ENCODE measurements at places on chromosomes 12 and 14. TPM values are rescaled to one million over a fixed set of nuclear protein-coding genes. Genes with fewer than 3 reads are reported as not detected.

DNA sequence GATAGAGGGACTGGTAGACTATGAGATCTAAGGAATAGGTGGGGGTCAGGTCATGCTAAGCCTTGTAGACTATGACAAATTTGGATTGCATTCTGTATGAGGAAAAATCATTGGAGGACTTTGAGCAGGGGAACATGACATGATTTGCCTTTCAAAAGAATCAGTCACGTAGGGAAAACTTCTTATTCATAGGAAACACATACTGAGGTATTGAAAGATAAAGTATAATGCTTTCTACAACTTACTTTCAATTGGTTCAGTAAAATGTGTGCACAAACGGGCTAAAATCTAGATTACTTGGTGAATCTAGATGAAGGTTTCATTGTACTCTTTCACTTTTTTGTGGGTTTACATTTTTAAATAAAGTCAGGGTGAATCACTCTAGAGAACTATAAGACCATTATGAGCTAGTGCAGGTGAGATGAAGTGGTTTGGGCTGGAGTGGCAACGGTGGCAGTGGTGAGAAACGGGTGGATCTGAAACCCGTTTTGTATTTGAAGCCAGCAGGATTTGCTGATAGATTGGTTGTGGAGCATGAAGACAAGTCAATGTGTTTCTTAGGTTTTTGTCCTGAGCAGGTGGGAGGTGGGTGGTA lies 6.7 kb downstream of the BBS10 start:
- no peak for DNase-seq

GRCh38 chr12:5227708-5228373 lies 184.2 kb downstream of the KCNA5 start:
- DNase-seq, result no peak

DNA sequence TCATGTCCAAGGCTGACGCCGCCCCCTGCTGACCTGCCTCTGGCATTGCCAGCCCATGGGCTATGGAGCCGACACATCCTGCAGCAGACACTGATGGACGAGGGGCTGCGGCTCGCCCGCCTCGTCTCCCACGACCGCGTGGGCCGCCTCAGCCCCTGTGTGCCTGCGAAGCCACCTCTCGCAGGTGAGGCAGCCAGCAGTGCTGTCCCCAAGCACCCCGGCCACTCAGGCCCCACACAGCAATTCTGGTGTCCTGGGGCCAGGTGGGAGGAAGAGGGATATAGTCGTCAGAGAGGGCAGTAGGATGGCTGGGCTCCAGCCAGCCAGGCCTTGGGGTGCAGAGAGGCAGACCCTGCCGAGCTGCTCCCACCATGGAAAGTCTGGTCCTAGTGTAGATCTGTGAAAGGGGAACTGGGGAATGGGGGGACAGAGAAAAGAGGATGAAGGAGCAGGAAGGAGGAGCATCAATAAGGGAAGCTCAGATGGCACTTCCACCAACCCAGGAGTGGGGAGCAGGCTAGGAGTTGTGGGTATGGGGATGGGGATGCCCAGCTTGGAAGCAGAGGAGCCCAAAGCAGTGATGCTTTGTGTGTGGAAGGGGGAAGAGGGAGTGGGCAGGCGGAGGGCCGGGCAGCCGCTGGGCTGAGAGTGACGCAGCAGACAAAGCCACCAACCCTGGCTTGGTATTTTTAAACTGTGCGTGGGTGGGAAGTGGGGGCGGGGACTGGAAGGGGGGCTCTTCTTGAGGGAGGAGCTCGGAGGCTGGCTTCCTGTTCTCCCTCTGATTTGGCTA lies 4.7 kb downstream of the NAB2 start:
- peak; percentile 81 for DNase-seq

The SLC5A8 gene
- 0.35 TPM for total RNA-seq

GRCh38 chr14:51304438-51304837 lies 64.4 kb downstream of the TMX1 start:
- peak; percentile 53 for DNase-seq

The LRRK2 gene
- total RNA-seq, result 0.24 TPM

GRCh38 chr12:11607313-11608081 lies 42.0 kb upstream of the ETV6 start:
- no peak for DNase-seq

The RIPK3 gene
- 0.16 TPM for total RNA-seq

- no peak for DNase-seq
These were observed 179.3 kb upstream of the ATF7IP start for GRCh38 chr12:14186193-14186502.

GRCh38 chr12:88393017-88393767 lies 187.1 kb downstream of the KITLG start:
- DNase-seq, result peak; percentile 79

DNA sequence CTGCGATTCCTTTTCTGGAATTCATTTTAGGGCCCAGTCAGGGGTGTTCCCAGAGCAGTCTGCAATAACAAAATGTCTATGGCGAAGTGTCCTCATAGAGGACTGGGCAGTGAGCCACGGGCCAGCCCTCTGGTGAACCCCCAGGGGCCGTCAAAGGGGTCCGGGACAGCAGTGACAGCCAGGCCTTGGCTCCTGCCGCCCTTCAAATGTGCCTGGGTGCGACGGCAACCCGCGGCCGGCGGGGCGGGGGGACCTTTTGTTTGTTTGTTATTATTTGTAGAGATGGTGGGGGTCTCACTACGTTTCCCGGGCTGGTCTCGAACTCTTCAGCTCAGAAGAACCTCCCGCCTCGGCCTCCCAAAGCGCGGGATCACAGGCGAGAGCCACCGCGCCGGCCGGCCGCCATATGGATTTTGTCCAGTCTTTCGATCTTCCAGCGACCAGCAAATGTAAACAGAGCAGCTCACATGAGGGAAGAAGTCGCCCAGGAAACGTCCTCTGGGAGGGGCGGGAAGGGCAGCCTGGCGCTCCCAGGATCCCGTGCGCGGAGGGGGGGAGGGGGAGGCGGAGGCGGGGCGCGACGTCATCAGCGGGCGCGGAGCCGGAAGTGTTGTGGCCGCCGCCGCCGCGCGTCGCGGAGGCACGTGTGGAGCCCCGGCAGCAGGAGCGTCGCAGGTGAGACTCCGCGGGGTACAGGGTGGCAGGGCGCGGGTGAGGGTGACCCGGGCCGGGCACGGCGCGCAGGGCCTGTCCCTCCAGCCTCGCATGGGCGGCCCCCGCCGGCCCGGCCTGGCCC lies at the start of gene TRMT61A:
TRMT61A (plus strand) TSS at position 610 of the 796 bp plus-strand sequence. CDS start 783 bp downstream, outside the sequence.
- DNase-seq, result peak; percentile 90

- no peak for DNase-seq
These were observed 452.5 kb downstream of the FUT8 start for GRCh38 chr14:65864984-65865383.

DNA sequence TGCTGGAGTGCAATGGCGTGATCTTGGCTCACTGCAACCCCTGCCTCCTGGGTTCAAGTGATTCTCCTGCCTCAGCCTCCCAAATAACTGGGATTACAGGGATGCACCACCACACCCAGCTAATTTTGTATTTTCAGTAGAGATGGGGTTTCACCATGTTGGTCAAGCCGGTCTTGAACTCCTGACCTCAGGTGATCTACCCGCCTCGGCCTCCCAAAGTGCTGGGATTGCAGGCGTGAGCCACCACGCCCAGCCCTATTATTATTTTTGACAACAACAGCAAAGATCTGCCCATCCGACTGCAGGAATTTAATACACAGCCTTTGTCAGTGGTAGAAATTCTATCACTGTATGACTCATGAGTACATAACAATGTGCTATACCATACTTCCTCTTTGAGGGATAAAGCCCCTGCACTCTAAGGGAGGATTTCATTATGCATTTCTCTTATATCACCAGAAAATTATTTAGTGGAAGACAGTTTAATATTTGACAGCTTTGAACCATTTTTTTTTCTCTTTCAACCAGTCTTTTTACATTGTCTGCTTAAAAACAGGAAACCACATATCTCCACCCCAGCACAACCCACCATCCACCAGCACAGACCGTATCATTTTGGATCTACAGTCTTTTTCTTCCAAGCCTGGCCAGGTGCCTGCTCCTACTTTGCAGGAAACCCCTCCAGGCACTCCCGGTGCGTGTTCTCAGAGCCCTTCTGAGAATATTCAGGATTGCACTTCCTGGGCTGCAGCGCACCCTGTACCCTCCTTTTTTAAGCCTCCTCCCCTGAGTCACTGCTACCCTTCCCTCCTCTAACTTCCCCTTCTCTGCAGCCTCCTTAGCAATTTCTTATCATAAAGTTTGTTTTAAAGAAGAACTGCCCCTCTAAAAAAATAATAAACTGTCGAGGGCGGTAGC lies 594 bp downstream of the ARHGDIB start:
- peak; percentile 29 for DNase-seq

DNA sequence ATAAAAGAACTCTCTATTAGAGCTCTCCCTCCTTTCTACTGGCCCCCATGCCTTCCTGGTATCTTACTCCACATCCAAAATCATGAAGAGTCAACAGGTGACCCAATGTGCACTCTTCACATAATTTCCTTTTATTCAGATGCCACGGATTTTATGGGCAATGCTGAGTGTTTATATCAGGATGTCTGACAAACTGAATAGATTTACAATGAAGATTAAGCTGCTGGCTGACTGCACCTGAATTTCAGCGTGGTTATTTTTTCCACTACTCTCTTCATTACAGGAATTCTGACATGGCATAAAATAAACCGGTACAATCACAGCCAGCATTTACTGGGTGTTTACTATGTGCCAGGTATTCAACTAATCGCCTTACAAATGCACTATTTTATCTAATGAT lies 29.4 kb upstream of the CERS5 start:
- DNase-seq, result no peak

The NRXN3 gene
- total RNA-seq, result 1.6 TPM

DNA sequence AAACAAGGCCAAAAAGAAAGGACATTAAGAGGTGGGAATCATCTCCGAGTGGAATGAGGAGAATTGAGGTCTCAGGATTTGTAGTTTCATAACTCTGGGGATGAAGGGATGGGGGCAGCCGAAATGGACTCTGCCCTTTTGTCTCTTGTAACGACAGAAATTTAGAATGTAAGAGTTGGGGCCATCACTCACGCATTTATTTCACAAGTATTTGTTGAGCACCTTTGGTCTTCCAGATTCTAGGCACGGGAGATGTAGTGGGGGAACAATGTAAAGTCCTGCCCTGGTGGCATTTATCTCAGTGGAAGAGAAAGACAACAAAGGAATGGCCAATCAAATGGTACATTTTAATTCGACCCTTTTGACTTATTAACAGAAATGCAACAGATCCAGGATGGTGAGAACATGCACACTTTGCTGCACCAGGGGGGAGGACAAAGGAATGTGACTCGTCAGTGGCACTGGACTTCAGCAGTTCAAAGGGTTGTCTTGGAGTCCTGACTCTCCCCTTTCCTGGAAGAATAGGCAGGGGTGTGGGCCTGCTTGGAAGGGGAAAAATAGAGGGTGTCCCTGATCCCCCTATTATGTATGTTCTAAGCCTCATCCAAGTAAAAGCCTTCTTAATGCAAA lies 102.0 kb downstream of the TMEM30B start:
- no peak for DNase-seq

The WSCD2 gene
- 0.58 TPM for total RNA-seq

DNA sequence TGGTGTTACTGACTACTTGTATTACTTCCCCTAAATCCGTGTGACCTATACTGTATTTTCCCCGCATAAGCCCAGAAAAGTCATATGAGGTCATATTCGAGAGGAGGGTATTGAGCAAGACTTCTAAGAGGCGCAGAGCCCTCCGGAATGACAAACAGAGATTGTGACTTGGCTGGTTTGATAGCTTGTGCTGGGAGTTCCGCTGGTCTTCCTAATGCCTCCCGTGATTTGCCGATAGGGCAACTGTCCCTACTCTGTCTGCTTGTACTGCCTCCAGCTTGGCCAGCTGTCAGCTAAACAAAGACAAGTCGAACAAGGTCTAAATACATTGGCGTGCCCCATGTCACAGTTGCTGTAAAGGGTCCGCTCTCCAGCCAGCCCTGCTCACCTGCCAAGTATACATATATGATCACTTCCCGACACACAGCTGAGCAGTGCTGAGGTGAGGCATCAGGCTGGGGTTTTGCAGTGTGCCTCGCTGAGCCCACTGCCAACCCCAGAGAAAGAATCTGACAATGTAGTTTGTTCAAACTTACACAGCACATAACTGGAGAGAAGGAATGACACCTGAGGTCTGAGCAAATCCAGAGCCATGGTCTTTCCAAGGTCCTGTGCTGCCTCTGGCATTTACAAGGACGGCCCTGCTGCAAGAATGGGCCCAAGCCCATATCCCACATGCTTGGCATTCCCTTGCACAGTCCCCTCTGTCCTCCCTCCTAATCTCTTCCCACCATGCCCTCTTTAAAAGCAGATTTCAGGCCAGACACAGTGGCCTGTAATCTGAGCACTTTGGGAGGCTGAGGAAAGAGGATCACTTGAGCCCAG lies 23.7 kb downstream of the LGMN start:
- no peak for DNase-seq

GRCh38 chr14:52227619-52228222 lies 39.8 kb upstream of the PTGDR start:
- no peak for DNase-seq

The AQP2 gene
- total RNA-seq, result not detected

The CCDC60 gene
- not detected for total RNA-seq

The SAMD4A gene
- total RNA-seq, result 6.9 TPM

DNA sequence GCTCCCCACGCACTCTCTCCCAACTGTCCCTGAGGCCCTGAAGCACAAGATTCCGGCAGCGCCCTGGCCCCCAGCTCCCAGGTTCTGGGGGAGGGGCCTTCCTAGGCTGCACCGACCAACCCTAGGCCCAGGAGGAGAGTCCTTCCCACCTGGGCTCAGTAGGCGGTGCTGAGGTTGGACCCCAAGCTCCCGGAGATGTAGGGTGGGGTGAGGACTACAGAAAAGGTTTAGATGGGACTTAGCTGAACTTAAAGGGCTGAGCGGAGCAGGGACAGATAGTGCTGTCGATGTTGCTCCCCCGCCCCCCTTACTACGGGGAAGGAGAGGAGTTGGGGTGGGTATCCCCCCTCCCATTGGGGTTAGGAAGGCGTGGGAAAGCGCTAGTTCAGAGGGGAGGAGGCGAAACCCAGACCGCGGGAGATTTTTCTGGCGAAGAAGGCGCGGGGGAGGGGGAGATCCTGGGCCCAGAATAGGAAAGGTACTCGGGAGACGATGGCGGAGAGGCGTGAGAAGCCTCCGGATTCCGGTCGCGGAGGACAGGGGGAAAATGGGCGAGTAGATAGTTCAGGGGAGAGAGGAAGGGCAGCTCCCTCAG lies 4.2 kb upstream of the BAZ2A start:
- DNase-seq, result peak; percentile 95

DNA sequence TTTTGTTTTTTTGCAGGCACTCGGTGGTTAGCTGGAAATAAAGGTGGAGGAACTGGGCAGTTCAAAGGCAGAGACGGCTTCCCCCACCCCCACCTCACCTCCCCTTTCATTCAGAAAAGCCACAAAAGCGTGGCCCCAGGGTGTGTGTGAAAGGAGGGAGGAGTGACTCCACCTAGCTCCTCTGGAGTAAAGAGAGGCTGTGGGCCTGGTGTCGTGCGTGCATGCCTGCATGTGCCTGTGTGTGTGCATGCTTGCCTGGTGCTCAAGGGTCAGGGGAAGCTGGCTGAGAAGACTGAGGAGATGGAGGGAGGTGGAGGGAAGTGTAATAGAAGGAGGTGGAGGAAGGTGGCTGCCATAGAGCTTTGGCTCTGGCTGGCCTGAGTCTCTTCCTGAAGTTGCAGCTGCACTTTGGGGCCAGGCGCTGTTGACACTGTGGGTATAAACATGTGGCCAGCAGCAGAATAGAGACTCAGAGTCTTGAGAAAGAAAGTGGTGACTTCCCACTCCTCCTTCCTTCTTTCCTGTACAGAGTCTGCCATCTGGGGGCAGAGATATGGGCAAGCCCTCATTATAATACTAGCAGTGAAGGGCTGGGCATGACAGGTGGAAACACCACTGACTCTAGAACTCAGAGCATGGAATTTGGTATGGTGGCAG lies 36.9 kb upstream of the SINHCAF start:
- DNase-seq, result peak; percentile 66

- no peak for DNase-seq
These were observed 12.2 kb downstream of the TEDC1 start for GRCh38 chr14:105503296-105503640.
